Frontal cortex (tissue), 4 donors: ENCODE measurements at places on chromosomes 11 and 22.
A peak's percentile ranks its signal among the peaks of the same experiment; 100 is the strongest.

DNA sequence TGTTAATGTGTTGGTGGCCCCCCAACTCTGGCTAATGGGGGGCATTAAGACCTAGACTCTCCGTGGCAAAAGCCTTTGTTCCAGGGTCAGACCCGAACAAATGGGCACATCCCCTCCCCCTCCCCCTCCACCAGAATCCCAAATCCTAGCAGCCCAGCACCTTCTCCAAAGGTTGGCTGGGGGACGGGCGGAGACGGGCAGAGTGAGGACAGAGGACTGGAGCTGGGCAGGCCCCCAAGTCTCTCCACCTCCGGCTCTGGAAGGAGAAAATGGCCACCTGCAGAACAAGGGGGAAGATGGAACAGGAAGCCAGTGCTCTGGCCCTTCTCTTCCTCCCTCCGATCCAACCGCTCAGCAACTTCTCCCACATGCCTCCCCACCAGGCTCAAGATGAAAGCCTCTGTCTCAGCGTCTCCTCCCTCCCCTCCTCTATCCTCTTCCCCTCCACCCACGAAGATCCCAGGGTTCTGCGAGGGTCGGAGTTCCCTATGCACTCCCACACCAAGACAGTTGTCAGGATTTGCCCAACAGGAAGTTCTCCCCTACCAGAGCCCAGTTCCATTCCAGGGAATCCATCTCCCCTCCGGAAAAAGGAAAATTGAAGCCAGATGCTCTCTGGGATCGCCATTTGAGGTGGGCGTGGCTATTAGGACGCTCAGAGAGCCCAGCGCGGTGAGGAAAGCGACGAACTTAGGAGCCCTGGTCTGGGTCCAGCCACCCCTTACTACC is 20.1 kb downstream of the ADA2 start:
- DNase-seq: no peak

- peak; percentile 41 for DNase-seq
These were observed 98.8 kb downstream of the PKNOX2 start for GRCh38 chr11:125263268-125263790.

GRCh38 chr22:22484023-22484422 is 24.5 kb downstream of the ZNF280B start:
- no peak for DNase-seq

GRCh38 chr11:122275508-122275907 is 159.5 kb upstream of the BLID start:
- DNase-seq: no peak

GRCh38 chr11:8022876-8023275 is 35.7 kb downstream of the EIF3F start:
- no peak for DNase-seq
